Stimulated activated CD4-positive, alpha-beta T cell treated with anti-CD3 and anti-CD28 coated beads, Interleukin-4, amount 100 ng/mL, for 1 hour (primary cell): ENCODE measurements at places on chromosomes 4 and X.

DNA sequence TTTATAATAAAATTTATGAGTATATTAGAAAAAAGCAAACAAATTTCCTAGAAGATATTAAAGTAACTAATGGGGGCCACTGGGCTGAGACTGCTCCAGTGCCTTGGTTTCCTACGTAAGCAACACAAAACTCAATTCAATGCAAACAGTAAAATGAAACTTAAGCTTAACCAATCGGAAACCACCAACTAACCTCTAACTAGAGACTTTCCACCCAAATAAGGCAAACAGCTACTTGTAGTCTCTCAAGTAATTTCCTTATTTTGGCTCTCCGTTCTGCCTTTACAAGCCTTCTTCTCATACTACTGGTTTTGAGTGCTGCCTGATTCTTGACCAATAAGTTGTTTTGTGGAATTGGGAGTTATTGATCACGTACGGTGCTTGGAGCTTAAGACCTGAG is 167.3 kb upstream of the VEGFC start:
- no peak for DNase-seq

DNA sequence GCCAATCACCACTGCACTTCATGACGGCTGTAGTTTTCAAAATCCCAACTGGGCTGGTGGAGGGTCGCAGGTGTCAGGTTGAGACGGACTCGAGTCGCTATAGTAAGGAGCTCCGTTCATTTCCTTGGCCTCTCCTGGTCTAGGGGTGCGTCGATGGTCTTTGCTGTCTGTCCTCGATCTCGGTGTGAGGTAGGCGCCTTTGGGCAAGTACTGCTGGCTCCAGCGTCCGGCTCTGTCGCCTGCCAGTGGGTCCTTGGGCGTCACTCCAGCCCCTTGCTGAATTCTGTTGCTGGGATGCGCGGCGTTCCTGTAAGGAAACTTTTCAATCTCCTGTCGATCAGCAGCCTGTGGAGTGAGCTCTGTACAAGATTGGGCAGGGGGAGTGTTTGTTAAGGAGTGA is 76.7 kb downstream of the CCNB3 start:
- no peak for DNase-seq

GRCh38 chr4:88880501-88881226 is 176.3 kb downstream of the FAM13A start:
- no peak for DNase-seq

GRCh38 chr4:107987916-107988762 is 1.6 kb upstream of the HADH start:
- DNase-seq, result no peak

DNA sequence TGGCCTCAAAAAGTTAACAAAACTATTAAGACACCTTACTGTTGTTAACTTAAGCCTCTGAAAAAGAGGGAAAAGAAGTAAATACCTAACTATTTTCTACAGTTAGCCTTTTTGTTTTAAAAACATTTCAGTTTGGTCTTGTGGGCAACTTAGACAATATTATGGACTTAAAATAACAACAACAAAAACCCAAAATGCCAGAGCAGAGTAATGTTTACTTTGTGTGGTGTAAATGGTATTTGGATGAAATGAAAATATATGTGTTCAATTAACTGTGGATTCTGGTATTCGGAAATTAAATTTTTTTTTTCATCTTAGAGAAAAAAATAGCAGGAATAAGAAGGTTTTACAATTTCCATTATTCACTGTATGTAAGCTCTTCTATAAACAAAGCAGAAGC is 79.6 kb upstream of the NPNT start:
- DNase-seq, result no peak

DNA sequence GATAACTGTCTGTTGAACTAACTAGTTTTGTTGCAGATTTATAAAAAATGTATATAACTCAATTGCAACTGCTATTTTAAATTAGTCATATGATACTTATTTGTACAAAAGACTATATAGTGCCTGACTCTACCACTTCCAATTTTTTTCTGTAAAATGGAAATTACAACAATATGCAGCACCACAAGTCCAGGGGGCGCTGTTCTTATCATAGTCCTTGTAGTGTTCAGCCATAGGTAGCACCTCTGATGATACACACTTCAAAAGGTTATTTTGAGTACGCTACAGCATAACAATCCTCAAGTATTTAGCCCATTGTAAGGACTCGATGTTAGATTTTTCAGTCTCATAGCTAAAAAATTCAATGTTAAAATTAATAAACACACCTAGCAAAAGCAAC is 174.9 kb downstream of the CORIN start:
- DNase-seq, result peak; percentile 4

GRCh38 chr4:146490106-146490505 is 31.6 kb downstream of the SLC10A7 start:
- DNase-seq, result no peak

DNA sequence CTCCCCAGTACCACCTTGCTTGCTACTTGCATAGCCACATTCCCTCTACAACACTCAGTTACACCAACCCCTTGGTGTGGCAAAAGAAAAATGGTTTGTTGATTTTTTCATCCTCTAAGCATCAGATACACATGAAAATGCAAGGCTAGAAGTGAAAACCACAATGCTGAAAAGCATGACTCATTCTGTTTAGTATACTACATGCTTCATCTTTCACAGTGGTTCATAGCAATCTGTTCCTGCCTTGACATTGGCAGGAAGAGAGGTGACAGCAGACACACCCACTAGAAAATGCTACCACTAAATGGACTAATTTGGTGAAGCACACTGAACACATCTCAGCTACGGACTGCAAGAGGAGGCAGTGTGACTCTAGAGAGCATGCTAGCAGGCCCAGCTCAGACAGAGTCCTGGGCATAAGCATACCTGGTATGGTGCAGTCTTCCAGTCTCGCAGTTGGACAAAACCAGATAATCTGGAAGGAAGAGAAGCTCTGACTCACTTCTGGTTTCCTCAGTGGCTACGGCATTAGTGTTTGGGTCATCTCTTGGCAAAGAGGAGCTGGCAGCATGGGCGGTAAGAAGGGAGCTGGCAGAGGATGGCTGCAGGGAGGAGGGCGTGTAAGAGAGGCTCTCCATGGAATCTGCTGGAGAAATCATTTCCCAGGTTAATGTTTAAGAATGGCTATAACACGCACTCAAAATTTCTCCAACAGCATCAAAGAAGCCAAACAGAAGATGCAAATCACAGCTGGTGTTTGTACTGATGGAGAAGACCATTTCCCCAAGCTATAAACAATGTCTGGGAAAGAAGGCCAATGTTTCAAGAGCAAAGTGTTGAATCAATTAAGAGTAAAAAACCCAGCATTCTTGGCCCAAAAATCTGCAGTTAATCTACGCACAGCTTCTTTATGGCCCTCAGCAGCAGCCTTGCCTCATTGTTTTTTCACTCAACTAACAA is 37.8 kb downstream of the GAB3 start:
- no peak for DNase-seq

- DNase-seq, result no peak
These were observed 59.3 kb downstream of the HADH start for GRCh38 chr4:108048997-108049396.

DNA sequence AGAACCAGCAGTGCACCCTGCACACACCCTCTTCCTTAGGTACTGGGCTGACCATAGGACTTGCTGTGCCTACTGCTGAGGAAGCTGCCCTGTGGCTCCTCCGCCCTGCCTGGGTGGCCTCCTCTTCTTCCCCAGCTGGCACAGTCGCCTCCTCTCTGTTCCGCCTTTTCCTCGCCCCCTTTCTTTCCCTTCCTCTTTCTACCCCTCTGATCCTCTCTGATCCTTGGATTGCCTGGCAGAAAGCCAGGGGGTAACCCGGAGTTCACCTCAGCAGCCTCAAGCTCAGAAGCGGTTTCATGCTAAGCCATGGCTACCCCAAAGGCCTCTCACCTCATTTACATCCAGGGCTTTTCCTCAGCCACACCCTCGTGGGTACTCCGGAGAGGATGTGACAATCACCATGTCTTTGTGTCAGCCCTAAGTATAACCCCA is 136.2 kb downstream of the SMIM20 start:
- no peak for DNase-seq

- no peak for DNase-seq
These were observed 123.6 kb upstream of the TET2 start for GRCh38 chr4:105022811-105023667.

DNA sequence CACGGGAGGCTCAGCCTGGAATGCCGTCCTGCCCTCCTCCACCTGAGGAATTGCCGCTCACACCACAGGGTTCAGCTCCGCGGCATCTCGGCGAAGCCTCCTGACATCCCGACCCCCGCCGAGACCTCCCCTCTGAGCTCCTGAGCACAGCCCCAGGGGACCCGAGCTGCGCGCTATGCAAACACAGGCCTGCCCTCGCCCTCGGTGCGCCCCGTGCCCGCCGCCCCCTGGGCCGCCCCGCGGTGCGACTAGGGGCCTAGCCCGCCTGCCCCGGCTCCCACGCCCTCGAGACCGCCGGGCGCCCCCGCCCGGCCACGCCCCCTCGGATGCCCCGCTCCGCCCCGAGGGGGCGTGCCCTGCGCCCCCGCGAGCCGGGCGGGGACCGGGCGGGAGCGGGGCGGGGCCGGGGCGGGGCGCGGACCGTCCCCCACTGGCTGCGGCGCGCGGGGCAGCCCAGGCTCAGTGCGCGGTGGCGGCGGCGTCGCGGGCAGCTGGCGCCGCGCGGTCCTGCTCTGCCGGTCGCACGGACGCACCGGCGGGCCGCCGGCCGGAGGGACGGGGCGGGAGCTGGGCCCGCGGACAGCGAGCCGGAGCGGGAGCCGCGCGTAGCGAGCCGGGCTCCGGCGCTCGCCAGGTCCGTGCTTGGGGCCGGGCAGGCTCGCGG is at the start of gene FGFR3:
TSS of gene FGFR3 (plus strand) at position 462 of the 664 bp plus-strand sequence. CDS start 642 bp downstream, outside the sequence.
- peak; percentile 57 for DNase-seq

DNA sequence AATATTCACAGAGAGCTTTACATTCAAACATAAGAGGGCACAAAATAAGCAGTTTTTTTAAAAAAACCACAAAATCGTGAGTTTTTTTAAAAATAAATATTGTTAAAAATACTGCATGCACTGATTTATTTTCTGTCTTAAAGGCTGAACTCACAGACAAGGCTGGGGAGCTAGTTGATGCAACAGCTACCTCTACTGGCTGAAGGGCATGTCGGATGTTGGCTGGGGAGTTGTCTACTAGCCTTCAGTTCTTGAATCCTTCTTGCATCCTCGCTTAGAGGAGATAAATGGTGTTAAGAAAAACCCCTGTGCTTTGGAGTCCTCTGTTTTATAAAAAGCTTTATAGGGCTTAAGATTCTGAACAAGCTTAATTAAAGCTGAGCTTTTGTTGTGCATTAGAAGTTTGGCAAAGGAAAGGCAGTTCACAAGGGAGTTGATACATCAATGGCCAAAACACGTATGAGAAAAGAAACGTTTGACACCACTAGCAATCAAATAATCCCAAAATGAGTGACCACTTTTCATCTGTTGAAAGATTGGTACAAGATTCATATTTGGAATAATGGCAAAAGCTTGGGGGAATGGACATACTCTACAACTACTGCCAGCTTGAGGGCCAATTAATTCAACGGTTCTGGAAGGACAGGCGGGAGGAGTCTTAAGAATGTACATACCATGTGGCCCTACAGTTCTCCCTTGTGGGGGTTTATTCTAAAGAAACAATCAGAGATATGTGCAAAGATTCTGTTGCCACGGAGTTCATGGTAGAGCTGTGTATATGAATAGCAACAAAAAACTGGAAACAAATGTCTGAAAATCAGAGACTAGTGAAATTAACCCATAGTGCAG is 94.7 kb downstream of the SEL1L3 start:
- DNase-seq, result no peak

- no peak for DNase-seq
These were observed 88.6 kb upstream of the MAD2L1 start for GRCh38 chr4:120155287-120155686.

DNA sequence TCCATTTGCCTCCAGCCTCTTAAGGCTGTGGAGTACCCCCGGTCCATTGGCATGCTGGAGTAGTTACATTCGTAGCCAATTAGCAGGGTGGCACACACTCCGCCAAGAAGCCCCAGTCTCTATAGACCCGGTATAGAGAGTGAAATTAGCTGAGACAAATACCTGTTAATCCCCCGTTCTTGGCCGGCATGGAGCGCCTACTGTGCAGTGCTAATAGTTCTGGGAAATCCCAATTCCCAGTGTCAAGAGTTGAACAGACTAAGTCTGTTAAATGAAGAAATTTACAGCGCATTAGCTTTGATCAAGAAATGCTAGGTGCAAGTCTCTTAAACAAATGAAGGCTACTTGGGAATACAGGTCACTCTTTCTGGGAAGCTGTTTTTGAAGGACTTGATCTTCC is 127.8 kb upstream of the ARX start:
- DNase-seq, result no peak

DNA sequence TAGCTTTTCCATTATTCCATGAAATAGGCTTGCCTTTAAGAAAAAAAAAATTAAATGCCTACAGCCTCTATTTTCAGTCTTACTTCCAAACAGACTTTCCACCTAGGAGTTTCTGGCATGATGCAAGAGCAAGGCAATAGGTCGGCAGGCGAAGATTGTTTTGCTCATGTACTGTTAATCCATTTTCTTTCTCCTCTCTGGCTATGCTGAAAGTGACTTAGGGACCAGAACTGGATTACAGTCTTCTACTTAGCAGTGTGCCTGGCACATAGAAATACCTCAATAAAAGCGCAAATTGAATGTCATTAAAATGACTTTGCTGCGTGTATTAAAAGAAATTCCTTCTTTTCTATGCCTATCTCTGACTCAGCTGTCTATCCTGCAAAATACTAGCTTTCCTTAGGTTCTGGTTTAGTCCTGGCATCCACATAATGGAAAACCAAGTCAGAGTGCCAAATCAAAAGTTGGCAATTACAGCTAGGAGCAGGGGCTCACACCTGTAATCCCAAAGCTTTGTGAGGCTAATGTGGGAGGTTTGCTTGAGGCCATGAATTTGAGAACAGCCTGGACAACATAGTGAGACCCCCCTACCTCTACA is 51.9 kb downstream of the CC2D2A start:
- DNase-seq, result no peak

DNA sequence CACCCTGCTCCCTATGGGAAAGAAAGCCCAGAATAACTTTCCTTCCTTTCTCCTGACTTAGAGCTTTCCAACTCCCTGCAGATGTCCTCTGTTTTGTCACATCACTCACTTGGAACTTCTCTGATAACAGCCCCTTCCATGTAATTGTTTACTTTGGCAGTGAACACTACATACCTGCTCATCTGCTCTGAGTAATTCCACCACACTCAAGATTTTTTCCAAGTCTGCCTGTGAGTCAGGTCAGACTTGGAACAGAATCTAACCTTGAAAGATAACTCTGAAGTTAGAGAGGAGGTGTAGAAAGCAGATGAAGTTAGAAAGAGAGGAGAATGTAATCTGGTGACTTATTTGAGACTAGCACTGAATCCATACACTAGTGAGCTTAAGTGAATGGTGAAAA is 7.4 kb downstream of the MAGEB10 start:
- DNase-seq, result no peak

DNA sequence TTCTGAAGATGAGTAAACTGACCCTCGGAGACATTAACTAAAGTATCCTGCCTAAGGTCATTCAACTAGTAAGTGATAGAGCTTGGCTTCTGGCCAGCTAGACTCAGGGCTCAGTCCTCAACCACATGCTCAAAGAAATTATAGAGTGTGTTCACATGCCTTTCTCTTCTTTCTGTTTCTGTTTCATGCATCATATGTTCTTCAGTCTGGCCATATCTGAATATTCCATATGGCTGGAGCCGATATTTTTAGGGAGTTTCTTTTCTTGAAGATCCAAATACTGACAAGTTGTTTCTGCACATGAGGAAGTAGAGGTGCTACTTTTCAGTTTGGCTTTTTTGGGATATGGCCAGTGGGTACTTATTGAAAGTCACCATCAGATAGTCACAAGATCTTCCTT is 44.9 kb downstream of the MMRN1 start:
- DNase-seq, result no peak

- no peak for DNase-seq
These were observed 191.8 kb upstream of the CXorf66 start for GRCh38 chrX:140157143-140157542.

GRCh38 chr4:145481942-145482208 is 222 bp downstream of the SMAD1 start:
- DNase-seq, result peak; percentile 35

- no peak for DNase-seq
These were observed 38.6 kb downstream of the EGFL6 start for GRCh38 chrX:13607996-13608365.
